ENCODE measurements at places on chromosomes 5 and 9.

GRCh38 chr5:133469846-133470245 is 142.5 kb downstream of the FSTL4 start:
- DNase-seq = no peak

- no peak for DNase-seq
These were observed 11.8 kb upstream of the IFNW1 start for GRCh38 chr9:21153336-21154017.

DNA sequence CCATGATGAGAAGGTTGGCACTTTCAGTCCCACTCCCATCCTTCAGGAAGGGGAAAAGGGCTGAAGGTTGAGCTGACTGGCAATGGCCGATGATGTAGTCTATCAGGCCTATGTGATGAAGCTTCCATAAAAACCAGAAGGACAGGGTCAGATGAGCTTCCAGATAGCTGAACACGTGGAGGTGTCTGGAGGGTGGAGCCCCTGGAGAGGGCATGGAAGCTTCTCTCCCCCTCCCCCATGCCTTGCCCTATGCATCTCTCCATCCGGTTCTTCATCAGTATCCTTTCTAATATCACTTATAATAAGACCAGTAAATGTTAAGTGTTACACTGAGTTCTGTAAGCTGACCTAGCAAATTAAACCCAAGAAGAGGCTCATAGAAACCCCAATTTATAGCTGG is 32.6 kb upstream of the SMU1 start:
- DNase-seq = no peak

DNA sequence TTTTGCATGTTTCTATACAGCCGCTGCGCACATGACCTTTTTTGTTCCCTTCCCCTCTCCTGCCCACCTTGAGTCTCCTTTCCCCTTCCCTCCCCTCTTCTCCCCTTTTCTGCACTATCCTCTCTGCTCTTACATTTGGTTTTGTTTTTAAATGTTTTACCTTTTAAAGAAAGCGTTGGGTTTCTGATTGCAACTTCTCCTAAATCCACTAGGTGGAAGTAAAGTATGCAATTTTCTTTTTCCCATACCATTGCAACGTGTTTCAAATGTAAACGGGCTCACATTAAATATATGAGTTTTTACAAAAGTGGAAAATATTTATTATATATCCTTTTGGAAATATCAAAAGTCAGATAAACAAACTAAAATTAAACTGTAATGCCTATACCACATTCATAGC is 500.9 kb downstream of the DIRAS2 start:
- DNase-seq = no peak

DNA sequence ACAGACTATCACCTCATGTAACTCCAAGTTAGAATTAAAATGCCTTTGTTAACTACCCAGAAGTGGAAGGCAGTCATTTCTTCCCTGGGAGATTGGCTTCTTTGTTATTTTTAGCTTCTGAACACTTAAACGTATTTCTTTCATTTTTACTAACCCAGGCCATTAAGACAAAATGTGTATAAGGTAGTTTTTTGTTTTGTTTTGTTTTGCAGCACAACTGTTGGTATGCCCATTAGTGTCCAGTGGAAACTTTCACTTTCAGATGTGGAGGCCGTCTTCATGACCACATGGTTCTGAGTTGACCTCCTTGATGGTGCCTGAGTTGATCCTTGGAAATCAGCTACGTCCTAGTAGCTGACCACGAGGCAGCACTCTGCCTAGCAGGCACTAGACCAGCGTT is 264.6 kb upstream of the ZNF608 start:
- no peak for DNase-seq

DNA sequence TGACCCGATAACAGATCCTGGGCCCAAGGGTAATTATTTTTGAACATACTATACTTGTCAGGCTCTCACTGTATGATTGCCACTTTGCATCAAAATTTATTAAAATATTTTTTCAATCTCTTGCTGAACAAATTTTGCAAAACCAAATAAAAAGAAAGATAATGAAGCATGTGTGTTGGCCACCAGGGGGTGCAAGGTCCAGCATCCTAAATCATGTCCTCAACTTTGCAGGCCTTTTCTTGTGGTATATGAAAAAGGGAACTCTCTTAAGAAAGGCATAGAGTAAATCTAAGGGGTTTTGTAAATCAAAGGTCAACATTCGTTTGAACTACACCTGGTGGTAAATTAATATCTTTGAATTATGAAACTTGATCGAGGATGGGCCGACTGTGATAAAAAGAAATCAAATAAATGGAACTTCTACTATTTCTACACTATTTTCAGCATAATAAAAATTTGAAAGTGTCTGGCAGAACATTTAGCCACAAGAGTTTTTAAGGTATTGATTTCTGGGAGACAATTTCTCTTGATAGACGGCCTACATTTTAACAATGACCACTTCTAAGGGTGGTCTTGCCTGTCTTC is 676.5 kb downstream of the DMRTA1 start:
- DNase-seq = no peak

DNA sequence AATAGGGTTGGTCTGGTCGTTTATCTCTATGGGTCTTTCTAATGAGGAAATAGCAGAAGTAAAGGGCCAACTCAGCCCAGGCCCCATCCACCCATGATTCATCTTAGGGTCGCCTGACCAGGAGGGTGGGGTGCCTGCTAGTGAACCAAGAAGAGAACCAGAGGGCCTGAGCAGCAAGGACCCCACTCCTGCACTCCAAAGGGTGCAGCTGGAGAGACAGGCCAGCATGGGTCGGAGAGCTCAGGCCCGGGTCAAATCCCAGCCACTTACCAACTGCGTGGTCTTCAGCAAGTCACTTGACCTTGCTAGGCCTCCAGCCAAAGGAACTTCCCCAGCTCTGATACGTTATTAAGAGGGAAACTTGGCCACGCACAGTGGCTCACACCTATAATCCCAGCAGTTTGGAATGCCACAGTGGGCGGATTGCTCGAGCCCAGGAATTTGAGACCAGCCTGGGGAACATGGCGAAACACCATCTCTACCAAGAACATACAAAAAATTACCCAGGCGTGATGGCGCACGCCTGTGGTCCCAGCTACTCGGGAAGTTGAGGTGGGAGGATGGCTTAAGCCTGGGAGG is 4.3 kb downstream of the BBLN start:
- no peak for DNase-seq

DNA sequence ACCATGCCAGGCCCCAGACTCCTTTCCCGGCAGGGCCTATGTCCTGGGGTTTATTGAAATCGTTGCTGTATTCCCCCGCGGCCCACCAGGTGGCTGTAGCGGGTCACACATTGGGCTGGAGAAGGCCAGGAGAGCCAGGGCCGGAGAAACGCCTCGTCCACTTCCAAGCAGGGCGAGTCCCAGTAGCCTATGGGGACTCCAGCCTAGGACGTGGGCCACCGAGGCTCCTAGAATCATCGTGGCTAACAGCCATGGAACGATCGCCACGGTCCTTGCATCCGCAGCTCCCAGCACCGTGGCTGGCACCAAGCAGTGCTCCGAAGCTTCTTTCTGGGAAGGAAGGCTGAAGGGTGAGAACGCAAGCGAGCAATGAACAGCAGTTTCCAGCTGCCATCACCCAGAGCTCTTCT is 87.7 kb downstream of the ENTREP1 start:
- no peak for DNase-seq

DNA sequence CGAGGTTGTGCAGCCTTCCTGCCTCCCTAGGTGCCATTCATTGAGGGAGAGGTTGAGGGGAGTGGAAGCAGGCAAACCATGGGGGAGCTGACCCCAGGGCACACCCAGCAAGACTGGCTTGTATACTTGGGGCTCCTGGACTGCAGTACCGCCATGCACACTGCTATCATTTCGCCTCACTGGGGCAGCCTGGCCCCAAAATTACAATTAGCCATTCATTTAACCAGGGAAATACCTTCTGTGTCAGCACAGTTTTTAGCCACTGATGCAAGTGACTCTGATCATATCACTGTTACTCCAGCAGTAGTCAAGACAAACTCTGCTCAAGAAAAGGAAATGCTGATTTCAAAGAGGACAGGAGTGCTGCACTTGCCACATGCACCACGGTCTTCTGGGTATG is 109.7 kb downstream of the TRIO start:
- DNase-seq = no peak

DNA sequence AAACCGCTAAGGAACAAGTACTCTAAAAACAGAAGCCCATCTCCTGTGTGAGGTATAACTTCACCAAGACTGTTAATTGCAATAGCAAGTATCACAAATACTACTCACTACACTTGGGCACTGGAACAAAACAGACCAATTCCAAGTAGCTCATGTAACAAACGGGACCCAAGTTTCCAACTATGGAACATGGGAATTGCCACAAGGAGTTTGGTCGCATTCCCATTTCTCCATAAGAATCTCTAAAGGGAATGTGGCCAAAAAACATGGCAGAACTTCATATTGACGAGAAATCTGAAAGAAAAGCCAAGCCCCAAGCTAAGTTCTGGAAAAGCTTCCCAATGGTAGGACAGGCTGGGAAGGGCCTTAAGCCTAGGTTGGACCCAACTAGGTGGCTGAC is 162.5 kb downstream of the MAPKAP1 start:
- no peak for DNase-seq

DNA sequence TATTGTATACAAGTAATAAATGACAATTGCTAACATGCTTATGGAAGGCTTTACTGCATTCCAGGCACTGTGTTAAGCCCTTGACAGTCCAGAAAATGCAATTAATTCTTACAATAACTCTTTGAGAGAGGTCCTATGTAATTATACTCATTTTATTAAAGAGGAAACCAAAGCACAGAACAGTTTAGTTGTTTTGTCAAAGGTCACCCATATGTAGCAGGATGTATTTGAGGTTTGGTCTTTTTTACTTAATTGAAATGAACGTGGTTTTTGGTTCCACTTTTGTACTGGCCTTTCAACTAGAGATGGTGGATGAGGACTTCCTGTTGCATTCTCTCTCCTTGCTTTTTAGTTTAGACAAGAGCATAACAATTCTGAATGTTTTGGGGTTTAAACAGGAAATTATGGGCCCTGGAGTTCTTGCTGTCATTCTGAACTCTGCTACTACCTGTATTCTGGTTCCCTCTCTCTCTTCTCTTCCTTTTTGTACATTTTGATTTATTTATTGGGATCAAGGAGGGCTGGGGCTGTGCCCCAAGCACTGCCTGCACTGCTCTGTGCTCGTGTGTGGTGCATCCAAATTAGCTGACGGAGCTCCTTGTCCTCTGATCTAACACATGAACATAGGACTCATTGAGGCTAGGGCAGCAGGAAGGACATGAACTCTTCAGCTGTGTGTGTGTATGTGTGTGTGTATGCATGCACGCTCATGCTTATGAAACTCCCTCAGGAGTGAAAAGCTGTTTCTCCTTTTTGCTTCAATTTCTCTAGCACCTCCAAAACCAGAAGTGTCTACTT is 47.4 kb downstream of the SLC28A3 start:
- no peak for DNase-seq

DNA sequence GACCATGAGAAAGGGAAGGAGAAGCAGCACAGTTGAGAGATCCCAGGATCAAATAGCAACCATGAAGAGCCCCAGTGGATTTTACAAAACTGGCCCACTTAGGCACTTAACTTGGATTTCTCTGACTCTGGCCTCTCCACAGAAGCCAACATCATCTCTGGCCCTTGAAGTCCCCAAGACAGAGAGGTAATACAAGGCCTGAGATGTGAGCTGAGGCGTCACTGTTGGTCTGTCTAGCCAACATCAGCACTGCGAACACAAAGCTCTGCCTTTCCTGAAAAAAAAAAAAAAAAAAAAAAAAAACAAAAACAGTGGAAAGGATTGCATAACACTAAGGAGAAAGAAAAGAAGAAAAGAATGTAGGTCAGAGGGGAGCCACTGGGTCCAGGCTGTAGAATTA is 378.3 kb downstream of the BRINP1 start:
- no peak for DNase-seq

DNA sequence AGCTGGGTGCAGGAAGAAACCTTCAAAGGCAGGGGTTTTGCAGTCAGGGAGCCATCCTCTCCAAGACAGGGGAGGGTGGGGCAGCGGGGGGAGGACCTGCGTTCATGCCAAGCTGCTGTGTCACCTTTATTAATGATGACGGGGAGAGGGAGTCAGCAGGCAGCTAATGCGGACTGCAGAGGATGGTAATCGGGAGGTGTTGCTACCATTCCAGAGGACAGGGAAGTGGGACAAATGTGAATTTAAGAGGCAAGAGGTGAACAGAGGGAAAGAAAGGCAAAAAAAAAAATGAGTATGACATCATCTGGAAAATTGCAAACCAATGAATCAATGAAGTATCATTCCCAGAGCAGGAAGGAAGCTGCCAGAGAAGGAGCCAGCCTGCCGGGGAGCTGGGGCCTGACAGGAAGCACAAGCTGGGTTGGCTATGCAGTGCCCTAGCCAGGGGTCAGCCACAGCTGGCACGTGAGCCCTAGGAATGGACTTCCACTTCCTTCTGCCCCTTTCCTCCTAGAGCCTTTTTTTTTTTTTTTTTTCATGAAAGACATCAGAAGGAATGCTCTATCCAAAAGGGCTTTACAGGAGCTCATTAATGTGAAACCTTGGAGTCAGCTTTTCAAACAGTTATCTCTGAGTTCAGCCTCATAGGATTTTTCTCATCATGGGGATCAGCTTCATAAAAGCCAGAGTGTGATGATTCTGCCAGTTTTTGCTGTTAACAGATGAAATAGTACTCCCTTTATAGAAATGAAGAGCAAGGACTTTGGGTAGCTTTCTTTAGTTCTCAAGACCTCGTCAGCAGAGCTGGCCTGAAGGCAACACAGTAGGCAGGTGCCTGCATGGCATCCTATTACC is 9.2 kb downstream of the INSYN2B start:
- DNase-seq = no peak

- no peak for DNase-seq
These were observed 132.2 kb upstream of the HMHB1 start for GRCh38 chr5:143679777-143680176.

GRCh38 chr5:61087921-61088320 is 74.3 kb downstream of the SMIM15 start:
- DNase-seq = no peak

DNA sequence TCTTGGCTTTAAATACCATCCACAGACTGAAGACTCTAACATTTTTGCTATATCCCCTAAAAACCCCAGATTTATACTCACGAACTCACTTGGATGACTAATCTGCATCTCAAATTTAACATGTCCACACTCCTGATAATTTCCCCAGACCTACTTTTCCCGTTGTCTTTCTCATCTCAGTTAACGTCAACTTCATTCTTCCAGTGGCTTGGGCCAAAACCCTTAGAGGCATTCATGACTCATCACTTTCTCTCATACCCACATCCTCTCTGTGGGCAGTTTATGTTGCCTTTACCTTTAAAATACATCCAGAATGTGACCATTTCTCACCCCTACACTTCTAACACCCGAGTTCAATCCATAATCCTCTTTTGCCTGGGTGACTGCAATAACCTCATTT is 96.7 kb downstream of the EDIL3 start:
- DNase-seq = no peak

DNA sequence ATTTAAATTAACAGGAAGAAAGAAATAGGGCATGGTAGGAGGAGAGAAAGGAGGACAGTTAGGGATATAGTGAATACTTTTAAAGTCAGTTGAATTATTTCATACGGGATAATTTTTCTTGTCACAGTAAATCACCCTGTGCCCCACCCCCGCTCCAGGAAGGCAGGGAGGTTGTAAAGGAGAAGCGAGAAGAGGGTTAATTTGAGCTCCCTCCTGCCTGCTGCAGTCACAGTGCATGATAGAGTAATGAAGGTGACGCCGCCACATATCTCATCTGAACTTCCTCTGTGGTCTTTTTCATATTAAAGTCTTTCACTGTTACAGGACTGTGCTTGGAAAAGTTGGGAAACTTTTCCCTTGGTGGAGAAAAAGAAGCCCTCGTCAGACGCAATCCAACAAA is 896 bp upstream of the PCSK5 start:
- no peak for DNase-seq
